T-cell (primary cell): ENCODE measurements at places on chromosomes 1 and 21. TPM values are rescaled to one million over a fixed set of nuclear protein-coding genes. Genes with fewer than 3 reads are reported as not detected.

Gene GLRX2
- 13.6 TPM for total RNA-seq

Gene CTNNBIP1
- total RNA-seq = 9.6 TPM

- no peak overlapping the region for H3K4me3 ChIP-seq
- H3K4me1 ChIP-seq = no peaks in the 10 kb centered on the region
- DNase-seq = no peak
- no peaks in the 10 kb centered on the region for H3K36me3 ChIP-seq
- no peaks in the 10 kb centered on the region for H3K27me3 ChIP-seq
- H3K27ac ChIP-seq = no peak overlapping the region
These were observed 57.8 kb upstream of the HSD17B7 start for GRCh38 chr1:162732566-162733335.

GRCh38 chr1:81220614-81221071 is 580.1 kb upstream of the ADGRL2 start:
- no peaks in the 10 kb centered on the region for H3K36me3 ChIP-seq
- no peak overlapping the region for H3K27ac ChIP-seq
- H3K4me1 ChIP-seq = no peaks in the 10 kb centered on the region

DNA sequence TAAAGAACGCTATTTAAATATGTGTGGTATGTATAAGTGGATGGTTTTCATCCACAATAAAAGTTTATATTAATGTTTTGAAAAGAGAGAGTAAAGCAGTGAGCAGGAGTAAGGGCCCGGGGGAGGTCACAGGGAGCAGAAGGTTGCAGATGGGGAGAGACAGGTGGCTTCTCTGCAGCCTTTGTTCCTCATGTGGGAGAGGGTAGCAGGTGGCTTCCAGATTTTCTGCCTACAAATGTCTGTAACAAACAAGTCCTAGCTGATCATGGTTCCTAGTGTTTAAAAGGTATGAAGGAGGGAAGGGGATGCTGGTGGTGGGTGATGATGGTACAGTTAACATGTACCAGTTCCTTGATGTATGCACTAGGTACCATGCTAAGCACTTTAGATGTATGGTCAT is 18.8 kb downstream of the QSOX1 start:
- no peak for DNase-seq
- no peaks in the 10 kb centered on the region for H3K27me3 ChIP-seq
- H3K36me3 ChIP-seq = no peaks in the 10 kb centered on the region
- no peak overlapping the region for H3K27ac ChIP-seq

- H3K4me1 ChIP-seq = no peaks in the 10 kb centered on the region
- H3K27me3 ChIP-seq = no peaks in the 10 kb centered on the region
- H3K4me3 ChIP-seq = no peak overlapping the region
- no peak overlapping the region for H3K27ac ChIP-seq
- H3K36me3 ChIP-seq = no peaks in the 10 kb centered on the region
- no peak for DNase-seq
These were observed 34.2 kb upstream of the HSD3B1 start for GRCh38 chr1:119472819-119473175.
